Lower lobe of right lung (tissue), 2 donors: ENCODE measurements at places on chromosomes 4 and X.

DNA sequence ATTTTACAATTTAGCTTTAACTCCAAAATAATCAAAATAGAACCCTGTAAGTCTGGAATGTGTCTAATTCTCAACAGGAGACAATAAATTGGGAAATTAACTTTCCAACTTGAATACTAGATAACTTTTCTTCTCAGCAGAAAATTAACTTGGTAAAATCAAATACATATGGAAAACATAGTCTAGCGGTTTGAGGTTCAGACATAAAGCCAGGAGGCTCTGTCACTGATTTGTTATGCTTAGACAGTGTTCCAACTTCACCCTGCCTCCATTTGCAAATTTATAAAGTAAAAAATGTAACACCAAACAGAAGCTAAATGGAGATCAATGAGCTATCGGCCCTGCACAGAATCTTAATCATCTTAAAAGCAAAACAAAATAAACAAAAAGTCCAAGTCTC lies 46.3 kb downstream of the TBCK start:
- DNase-seq = no peak

DNA sequence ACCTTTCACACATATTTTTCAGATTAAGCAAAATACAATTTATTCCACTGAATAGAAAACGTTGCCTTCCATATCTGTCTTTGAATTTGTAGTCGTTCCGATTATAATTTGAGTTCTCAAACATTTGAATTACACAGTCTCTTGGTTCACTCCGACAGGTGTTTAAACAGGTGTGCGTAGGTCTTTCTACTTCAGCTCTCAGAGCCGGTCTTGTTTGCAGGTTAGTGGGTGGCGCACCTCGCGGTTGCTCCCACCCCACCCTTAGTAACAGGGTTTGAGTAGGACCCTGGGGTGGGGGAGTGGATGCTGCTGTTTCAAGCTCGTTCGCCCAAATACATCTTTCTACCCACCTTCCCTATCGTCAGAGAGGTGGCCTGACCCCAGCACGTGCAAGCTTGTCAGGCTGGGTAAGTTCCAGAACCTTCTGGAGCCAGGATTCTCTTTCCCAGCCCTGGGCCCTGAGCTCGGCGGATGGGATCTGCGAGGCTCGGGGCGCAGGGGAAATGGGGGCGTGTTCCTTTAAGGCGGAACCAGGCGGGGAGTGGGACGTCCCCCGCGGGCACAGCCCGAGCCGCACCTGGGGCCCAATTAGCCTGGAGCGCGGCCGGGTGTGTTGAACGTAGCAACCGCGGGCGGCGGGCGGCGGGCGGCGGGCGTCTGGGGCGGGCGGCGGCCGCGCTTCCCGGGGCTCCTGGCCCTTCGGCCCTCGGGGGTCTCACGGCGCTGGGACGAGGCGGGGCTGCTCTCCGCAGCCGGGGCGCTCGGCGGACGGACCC lies at the start of gene FAM149A:
FAM149A (plus strand) TSS at position 591 of the 776 bp plus-strand sequence.
- DNase-seq = peak; percentile 86

DNA sequence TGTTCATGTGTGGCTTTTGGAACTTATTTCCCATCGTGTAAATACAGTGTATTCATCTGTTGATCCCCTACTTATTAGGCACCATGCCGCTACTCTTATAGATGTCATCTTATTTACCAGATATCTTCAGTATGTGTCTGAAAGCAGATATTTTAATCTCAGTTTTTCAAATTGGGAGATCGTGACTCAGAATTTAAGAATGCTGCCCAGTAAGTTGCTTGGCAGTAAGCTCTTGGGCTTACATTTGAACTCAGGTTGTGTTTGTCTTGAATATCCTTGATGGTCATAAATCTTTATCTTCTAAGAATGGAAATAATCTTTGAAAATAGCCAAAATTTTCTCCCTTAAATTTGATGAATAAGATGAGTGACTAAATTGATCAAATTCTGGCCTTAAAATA lies 45.9 kb upstream of the RPA4 start:
- DNase-seq = no peak

GRCh38 chrX:43661521-43662240 lies 5.6 kb downstream of the MAOA start:
- DNase-seq = no peak

DNA sequence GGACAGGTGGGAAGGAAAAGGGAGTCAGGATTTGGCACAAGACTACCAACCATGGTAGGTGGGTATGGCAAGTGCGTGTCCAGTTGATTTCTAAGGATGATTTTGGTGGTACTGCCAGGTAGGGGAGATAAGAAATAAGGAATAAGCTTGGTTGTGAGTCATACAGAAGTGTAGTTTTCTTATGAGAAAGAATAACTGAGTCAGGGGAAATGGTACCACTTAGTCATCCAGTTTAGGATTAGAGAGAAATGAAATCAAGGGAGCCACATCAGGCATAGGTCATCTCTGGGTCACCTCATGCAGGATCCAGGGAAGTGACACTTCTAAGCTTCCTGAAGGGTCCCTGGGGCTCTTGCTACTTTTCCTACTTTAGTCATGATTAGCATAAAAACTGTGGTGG lies 107.1 kb upstream of the C1GALT1C1 start:
- DNase-seq = no peak

GRCh38 chr4:127249066-127249766 lies 383.5 kb upstream of the INTU start:
- DNase-seq = no peak

DNA sequence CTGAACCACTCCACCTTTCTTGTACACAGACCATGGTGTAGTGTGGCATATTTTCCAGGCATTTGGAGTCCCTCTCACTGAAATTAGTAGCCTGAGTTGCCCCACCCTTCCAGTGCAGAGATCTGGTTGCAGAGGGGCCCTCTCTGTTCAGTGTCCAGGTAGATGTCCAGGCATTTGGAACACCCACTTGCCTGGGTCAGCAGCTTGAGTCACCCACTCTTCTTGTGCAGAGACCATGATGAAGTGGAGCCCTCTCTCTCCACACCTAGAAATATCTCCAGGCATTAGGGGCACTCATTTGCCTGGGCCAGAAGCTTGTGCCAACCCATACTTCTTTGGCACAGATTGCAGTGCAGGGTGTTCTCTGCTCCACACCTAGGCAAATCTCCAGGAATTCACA lies 2733.3 kb downstream of the PCDH7 start:
- DNase-seq = no peak

GRCh38 chr4:143188136-143189088 lies 3.7 kb downstream of the USP38 start:
- DNase-seq = no peak

GRCh38 chrX:50905334-50905733 lies 5.2 kb upstream of the BMP15 start:
- no peak for DNase-seq

- DNase-seq = no peak
Observed at GRCh38 chr4:165757451-165757850, 115.6 kb upstream of the TLL1 start.

DNA sequence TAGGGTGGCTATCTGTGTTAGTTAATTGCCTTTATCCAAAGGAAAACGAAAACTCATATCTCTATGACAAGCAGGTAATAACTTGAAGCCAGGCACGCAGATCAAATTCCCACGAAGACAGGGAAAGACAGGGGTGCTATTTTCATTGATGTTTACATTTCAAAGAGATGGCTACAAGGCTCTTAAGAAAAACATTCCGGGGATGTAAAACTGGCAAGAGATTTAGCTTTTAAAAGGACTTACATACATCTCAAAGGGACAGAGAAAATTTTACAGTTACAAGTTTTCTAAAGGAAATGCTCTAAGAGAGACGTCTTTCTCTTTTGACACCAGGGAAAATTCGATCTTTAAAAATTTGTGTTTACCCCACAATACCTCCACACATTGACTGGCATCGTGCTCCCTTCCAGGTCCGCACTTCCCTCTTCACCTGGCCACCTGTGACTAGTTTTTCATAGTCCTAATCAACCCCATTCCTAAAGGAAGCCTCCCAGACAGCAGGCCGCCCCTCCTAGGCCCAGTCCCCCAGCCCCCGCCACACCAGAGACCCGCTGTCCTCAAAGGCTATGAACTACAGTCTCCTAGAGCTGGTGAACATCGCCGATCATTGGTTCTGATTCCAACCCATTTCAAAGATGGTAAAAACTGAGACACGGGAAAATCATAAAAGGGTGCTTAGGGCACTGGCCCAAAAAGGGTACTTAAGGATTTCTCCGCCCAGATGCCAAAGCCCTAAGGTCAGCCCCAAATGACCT lies 649 bp upstream of the ARAF start:
- DNase-seq = no peak

DNA sequence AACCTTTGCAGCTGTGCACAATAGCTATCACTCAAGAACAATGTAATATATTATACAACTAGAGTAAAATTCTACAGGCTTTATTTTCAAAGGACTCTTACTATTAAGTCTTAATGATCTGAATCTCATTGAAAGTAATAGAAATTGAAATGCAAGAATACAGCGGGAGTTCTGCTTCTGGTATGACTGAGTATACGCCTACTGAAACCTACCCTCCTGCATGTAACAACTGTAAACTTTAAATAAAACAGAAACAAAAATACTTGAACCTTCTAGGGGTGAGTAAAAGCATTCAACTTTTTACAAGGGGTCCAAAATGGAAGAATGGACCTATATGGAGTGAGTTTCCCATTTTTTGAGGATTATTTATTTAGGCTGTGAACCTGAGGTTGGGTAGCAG lies 13.5 kb downstream of the DCHS2 start:
- no peak for DNase-seq

DNA sequence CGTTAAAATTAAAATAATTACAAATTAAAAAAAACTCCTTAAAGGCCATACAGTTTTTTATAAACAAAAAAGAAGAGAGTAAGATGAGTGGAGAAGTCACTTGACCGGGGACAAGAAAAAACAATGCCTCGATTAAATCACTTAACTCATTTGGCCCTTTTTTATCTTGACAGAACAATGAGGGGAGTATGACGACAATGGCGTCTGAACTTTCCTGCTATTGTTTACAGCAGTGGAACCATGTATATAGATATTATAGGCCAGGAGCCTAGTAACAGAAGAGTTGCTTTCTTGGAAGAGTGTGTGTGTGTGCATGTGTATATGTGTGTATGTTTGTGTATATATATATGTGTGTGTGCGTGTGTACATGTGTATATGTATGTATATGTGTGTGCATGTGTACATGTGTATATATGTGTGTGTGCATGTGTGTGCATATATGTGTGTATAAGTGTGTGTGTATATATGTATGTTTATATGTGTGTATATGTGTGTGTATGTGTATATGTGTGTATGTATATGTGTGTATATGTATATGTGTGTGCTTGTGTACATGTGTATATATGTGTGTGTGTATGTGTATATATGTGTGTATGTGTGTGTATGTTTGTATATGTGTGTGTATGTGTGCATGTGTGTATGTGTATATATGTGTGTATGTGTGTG lies 153.4 kb upstream of the FAT1 start:
- no peak for DNase-seq

DNA sequence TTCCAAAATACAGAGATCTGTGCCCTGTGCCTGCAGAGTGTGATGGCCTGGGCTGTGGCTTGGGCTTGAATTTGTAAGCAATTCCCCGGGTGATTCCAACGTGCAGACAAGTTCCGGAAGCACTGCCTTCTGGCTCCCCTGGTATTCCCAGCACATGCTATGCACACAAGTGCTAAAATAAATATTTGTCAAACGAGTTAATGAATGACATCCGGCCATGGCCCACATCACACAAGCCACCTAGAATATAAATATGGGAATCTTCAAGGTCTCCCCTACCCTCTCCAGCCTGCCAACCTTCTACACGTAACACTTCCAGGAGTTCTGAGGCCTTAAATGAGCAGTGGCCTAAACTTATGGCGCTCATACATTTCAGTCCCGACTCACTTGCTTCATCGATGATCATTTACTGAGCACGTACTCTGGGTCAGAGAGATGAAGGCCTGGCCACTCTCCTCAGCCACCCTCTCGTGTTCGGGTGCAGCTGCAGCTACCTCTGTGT lies 21.3 kb downstream of the DCTD start:
- DNase-seq = no peak
